Neural crest cell (in vitro differentiated cells): ENCODE measurements at places on chromosomes 1 and 21.

DNA sequence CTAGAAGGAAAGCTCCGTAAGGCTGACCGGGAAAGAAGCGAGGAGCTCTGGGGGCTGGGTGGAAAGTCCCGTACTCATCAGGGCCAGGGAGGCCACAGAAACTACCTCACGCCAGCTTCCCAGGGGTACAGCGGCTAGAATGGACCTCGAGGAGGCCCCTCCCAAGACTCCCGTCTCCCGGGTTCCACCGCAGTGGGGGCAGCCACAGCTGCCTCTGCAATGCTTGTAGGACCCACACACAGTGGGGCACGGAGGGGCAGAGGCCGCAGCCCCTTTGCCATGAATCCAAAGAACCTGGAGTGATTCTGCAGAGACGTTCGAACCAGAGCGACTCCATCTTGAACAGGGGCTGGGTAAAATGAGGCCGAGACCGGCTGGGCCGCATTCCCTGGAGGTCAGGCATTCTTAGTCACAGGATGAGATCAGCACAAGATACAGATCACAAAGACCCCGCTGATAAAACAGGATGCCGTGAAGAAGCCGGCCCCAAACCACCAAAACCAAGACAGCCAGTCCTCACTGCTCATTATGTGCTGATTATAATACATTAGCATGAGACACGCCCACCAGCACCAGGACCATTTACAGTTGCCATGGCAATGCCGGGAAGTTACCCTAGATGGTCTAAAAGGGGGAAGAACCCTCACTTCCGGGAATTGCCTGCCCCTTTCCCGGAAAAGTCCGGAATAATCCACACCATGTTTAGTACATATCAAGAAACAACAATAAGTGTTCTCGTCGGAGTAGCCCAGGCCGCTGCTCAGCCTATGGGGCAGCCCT is 1.6 kb upstream of the ANKRD65 start:
- no peak for DNase-seq

DNA sequence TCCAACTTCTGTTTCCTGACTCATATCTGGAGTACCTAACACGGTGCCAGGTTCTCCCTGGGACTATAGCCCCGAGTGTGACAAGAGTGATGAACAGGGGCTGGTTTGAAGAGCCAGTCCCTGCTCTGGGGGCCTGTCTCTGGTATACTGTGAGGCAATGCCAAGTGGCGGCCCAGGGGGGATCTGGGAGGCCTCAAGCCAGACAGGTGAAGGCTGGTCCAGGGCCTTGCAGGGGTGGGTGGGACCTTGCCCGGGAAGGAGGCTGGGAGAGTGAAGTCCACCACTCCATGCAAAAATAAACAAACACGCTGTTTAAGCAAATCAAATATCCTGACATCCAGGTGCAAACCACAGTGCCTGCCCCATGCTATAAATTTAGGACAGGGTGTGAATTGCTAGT is 6.8 kb upstream of the PLXNA2 start:
- no peak for DNase-seq

DNA sequence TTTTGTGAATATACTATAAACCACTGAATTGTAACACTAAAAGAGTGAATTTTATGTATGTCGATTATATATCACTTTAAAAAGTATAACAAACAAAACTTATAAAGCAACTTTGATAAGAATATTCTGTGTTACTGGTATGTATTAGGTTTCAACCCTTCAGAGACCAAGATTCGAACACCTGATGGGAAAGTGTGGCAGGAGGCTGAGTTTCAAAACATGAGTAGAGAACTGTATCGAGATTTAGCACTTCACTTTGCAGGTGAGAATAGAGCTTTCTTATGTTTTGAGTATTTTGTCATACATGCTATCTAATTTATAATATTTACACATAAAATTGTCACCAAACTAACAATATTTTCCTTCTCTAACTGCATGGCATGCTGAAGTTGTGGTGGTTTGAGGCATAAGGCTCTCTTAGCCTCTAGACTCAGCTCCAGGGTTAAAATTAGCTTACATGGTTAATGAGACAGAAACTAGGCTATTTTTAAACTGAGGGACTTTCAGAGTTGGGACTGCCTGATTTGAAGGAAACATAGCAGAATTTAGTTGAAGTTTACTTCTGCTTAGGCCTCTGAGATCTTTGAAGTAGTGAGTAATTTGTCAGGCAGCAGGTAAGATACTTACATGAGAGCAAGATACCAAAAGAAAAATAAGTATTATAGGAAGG is 48.6 kb downstream of the CEP350 start:
- no peak for DNase-seq

GRCh38 chr1:234851450-234852438 is 241.8 kb upstream of the IRF2BP2 start:
- no peak for DNase-seq

- DNase-seq = no peak
Observed at GRCh38 chr1:63731117-63732043, 42.4 kb upstream of the ROR1 start.

DNA sequence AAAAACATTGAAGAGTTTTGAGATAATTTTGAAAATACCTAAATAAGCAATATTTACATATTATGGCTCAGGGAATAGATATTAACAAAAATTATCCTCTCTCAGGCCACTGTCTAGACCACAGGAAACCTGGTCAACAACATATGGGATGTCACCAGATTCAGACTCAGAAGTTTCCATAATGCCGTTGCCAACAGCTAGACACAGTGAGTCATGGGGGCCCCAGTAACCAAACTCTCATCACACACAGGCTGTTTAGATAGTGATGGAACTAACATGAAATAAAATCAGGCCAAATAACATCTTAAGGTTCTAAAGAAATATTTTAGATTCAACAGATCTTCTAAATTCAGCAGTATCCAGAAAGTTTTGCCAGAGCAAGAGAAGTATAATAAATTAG is 681.7 kb upstream of the ADAMTS5 start:
- no peak for DNase-seq

- peak; percentile 58 for DNase-seq
Observed at GRCh38 chr1:1777950-1778662, at the start of gene NADK. NADK (minus strand) TSS chr1:1778470; CDS start chr1:1765406, 13,064 bp downstream.

- DNase-seq = no peak
Observed at GRCh38 chr1:113283914-113284313, 106.4 kb upstream of the MAGI3 start.

DNA sequence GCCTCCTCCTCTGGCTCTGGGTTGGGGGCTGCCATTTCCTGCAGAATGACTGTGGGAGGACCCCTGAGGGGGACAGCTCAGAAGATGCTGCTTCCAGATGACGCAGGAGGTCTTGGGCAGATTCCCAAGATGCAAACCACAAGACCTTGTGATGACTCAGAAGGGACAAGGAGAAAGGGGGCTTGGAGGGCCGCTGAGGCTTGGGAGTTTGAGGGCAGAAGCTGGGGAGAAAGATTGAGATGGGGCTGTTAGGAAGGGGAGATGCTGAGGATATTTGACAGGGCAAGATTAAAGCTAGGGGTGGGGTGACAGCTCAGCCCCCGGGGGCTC is 7.5 kb downstream of the PTPRU start:
- DNase-seq = no peak

DNA sequence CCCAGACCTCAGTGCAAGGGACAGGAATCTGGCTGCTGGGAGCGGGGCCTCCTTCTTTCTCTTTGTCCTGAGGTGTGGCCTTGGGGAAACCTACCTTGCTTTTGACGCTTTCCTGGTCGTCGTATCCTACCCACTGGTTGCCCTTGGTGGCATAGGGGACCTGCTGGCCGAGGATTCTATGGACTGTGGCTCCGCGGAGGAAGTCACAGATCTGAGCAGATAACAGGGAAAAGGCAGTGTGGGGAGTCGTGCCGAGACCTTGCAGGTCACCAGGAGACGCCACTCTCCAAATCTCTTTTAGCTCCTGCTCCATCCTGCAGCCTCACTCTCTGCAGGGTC is 4.0 kb upstream of the MYBPH start:
- DNase-seq = no peak
